ENCODE measurements at places on chromosomes 1 and 21. TPM values are rescaled to one million over a fixed set of nuclear protein-coding genes. Genes with fewer than 3 reads are reported as not detected.

KANK4 gene
- 8.4 TPM for polyA plus RNA-seq

IGSF21 gene
- 0.25 TPM for polyA plus RNA-seq

CTPS1 gene
- 21.5 TPM for polyA plus RNA-seq

HORMAD1 gene
- not detected for polyA plus RNA-seq

CHI3L1 gene
- 0.37 TPM for polyA plus RNA-seq

AKR7A2 gene
- 46.0 TPM for polyA plus RNA-seq

ETS2 gene
- polyA plus RNA-seq, result 24.9 TPM

NUDT17 gene
- 10.5 TPM for polyA plus RNA-seq

All from muscle of arm (tissue), 14 donors.